ENCODE measurements at places on chromosomes 2 and 18. TPM values are rescaled to one million over a fixed set of nuclear protein-coding genes. Genes with fewer than 3 reads are reported as not detected.

DNA sequence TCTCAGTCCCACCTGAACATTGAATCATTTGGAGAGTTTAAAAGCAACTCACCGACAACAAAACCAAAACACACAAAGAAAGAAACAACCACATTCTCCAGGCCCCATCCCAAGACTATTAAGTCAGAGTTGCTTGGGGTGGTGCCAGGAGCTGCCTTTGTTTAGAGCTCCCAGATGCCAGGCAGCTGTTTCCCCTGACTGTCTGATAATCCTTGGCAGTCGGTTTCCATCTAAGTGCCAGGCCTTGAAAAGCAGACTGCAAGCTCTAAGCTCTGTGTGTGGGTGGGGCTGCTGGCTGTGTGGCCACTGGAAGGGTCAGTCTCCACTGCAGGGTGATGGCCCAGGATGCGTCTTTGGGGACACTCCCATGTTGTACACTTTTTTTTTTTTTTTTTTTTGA lies 255.3 kb upstream of the AGAP1 start:
- no peak overlapping the region for H3K27ac ChIP-seq
- H3K36me3 ChIP-seq, result no peaks in the 10 kb centered on the region
- H3K27me3 ChIP-seq, result peaks cover 8% of the 10 kb centered on the region
- H3K4me3 ChIP-seq, result no peak overlapping the region
- H3K4me1 ChIP-seq, result no peaks in the 10 kb centered on the region

DNA sequence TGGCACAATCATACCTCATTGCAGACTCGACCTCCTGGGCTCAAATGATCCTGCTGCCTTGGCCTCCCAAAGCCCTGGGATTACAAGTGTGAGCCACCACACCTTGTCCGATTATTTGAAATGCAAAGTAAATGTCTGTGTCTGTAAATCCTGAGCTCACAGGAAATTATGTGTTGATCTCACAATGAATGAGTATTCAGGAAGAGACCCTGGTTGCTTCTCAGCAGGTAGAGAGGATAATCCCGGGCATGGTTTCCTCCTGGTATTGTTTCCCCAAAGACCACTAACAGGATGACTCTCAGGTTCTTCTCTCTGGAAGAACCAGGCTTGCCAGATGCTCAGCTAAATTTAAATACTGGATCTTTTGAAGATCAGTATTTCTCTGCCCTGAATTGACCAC lies 147.6 kb downstream of the LDLRAD4 start:
- no peak overlapping the region for H3K4me3 ChIP-seq
- H3K36me3 ChIP-seq, result no peaks in the 10 kb centered on the region
- DNase-seq, result no peak
- H3K4me1 ChIP-seq, result peaks cover 27% of the 10 kb centered on the region

DNA sequence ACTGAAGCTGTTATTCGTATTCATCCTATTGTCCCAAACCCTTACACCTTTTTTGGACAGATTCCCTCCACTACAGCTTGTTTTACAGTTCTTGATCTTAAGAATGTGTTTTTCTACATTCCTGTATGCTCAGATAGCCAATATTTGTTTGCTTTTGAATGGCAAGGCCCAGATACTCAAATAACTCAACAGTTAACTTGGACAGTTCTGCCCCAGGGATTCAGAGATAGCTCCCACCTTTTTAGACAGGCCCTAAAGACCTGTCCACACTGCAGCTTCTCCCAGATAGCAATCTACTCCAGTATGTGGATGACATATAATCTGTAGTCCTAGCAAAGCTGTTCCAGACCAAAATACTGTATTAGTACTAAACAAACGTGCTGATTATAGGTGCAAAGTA lies 7.1 kb upstream of the AGXT start:
- no peaks in the 10 kb centered on the region for H3K4me1 ChIP-seq
- H3K27me3 ChIP-seq, result no peaks in the 10 kb centered on the region
- DNase-seq, result no peak
- no peaks in the 10 kb centered on the region for H3K36me3 ChIP-seq

The MEP1B gene
- 0.30 TPM for total RNA-seq

Data from naive thymus-derived CD8-positive, alpha-beta T cell (primary cell).